Activated CD8-positive, alpha-beta memory T cell treated with anti-CD3 and anti-CD28 coated beads, Interleukin-2, amount 50 U/mL, for 48 hours (primary cell): ENCODE measurements at places on chromosomes 12 and 14.

- DNase-seq, result peak; percentile 83
These were observed 23.1 kb upstream of the LRTM2 start for GRCh38 chr12:1797011-1797901.

GRCh38 chr14:32372154-32372553, 43.1 kb downstream of the AKAP6 start:
- no peak for DNase-seq

- DNase-seq, result peak; percentile 73
These were observed 10.6 kb upstream of the MLXIP start for GRCh38 chr12:122067966-122068365.

- no peak for DNase-seq
These were observed 23.4 kb downstream of the CDK17 start for GRCh38 chr12:96376865-96377264.

GRCh38 chr14:23375527-23376251, 1.2 kb upstream of the CMTM5 start:
- DNase-seq, result no peak

DNA sequence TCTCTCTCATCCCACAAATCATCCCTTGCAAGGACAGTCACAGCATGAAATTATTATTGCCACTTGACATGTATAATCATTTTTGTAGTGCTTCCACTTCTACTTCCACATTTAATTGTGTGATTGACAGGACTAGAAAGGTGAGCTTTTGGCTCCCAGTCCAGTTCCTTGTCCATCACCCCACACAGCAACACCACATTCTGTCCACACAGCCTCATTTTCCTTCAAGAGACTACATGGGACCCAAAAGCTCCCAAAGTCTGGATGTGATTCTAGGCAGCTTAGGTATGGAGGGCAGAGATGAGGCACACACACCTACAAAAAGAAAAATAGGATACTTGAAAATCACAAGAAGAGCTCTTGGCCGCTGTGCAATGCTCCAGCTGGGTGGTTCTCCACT, 366.3 kb downstream of the DPF3 start:
- DNase-seq, result no peak

- no peak for DNase-seq
These were observed 921 bp downstream of the DEPDC4 start for GRCh38 chr12:100265732-100266584.

GRCh38 chr12:52307836-52308805, 13.1 kb downstream of the KRT83 start:
- peak; percentile 80 for DNase-seq

GRCh38 chr14:33676135-33676566, 274.7 kb downstream of the EGLN3 start:
- no peak for DNase-seq

DNA sequence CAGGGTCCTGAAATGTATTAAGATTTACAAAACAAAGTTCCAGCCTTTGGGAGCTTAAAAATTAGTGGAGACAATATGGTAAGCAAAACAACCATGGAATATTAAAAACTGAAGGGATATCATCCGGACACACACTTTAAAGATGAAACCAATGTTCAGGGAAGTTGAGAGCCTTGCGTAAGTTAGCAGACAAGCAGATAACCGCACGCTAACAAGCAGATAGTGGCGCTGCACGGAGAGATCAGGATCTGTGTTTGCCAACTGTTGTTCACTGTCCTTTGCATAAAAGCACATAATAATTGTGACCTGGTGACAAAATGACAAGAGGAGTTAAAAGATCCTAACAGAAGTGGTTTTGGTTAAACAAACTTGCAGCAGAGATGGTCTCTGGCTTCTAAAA, 14.3 kb upstream of the TMEM229B start:
- no peak for DNase-seq

GRCh38 chr12:46292754-46293402, 24.0 kb upstream of the SLC38A1 start:
- no peak for DNase-seq

GRCh38 chr12:127657036-127657435, 609.9 kb upstream of the TMEM132C start:
- DNase-seq, result no peak

GRCh38 chr12:6124411-6125309, at the start of gene VWF:
Gene VWF (minus strand): TSS chr12:6124670. CDS start chr12:6123196, 1,474 bp downstream.
- no peak for DNase-seq

DNA sequence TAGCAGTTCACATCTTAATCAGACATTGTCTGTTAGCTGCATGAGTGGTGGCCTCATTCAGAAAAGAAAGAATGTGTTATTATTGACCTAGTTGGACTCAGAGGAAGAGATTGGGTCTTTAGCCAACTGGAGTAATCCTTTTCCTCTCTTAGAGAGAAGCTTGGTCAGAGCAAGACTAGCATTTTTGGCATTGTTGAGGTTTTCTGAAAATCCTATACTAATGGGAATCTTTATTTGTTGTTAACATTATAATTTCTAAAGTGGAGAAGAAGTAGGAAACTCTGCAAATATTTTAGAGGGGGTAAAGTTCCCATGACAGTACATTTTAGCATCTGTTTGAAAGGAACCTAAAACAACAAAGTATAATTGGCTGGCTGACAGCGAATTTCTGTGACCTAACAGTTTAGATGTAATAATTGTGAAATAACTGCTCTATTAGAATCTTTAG, 9.7 kb downstream of the TOX4 start:
- no peak for DNase-seq

GRCh38 chr14:63510538-63510937, 32.6 kb downstream of the PPP2R5E start:
- no peak for DNase-seq

DNA sequence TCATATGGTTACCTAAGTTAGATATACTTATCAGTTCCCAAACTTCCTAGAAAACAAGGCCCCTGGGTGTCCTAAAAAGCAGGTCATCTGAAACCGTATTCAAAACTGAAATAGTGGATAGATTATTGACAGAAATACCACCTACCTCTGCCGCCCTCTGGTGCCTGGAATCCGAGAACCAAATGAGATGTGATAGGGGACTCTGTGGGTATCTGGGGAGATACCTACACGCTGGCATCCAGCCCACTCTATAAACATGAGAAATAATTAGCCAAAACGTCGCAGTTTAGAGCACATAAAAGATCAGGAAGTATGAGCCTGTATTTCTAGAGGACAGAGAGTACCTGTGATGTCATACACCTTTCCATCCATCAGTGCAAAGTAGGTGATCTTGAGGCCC, 4.4 kb downstream of the ORMDL2 start:
- peak; percentile 43 for DNase-seq

GRCh38 chr14:63088865-63089264, 43.6 kb upstream of the KCNH5 start:
- DNase-seq, result no peak

GRCh38 chr12:4866299-4866698, 43.4 kb upstream of the KCNA1 start:
- DNase-seq, result no peak

DNA sequence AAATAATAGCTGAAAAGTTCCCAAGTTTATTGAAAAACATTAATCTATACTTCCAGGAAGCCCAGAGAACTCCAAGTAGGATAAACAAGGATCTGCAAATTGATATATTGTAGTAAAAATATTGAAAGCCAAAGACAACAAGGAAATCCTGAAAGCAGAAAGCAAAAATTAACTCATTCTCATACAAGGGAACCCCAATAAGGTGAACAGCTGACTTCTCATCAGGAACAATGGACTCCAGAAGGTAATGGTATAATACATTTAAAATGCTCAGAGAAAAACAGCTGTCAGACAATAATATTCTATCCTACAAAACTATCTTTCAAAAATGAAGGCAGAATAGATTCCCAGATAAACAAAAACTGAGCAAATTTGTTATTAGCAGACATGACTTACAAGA, 138.1 kb upstream of the BMP4 start:
- DNase-seq, result no peak

- no peak for DNase-seq
These were observed 63.2 kb downstream of the PTCSC3 start for GRCh38 chr14:36113341-36113740.

GRCh38 chr14:52442166-52442565, 110.1 kb downstream of the TXNDC16 start:
- no peak for DNase-seq

DNA sequence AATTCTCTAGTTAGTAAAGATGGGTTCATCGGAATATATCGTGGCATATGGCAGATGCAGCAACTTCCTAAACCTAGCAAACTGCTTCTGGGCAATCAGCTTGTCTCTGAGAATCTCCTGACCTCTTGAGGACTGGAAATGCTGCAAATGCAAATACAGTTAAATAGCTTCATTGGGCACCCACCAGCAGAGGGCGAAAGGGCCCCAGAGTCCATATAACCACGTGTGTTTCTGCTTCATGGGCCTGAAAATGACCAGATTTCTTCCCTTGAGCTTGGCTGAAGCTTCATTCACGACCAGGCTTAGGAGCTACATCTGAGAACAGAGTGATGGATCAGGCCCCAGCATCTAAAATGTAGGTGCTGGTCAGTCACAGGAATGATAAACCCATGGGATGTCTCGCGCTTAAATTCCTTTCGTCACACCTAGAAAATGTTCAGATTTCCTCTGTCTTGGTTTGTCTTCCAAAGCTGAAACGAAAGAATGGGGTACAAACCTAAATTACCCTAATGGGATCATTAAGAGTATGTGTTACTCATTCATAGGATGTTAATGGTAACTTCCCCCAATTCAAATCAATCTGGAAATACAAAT, 1482.5 kb upstream of the TMEM132C start:
- no peak for DNase-seq

DNA sequence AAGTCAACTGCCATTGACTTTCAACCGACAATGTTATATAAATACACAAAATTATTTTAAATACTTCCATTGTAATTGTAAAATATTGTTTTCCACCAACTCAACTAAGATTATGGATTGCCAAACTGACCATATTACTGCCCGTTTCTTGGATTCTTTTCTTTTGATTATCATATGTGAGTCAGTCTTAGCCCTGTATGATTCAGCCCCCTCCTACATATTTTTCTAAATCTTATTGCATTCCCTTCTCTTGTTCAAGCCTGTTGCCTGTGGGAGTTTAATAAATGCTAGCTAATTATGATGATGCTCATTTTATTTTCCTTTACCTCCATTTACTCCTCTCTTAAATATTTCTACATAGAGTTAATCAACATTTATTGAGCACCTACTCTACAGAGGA, 6.8 kb downstream of the RASSF9 start:
- no peak for DNase-seq

DNA sequence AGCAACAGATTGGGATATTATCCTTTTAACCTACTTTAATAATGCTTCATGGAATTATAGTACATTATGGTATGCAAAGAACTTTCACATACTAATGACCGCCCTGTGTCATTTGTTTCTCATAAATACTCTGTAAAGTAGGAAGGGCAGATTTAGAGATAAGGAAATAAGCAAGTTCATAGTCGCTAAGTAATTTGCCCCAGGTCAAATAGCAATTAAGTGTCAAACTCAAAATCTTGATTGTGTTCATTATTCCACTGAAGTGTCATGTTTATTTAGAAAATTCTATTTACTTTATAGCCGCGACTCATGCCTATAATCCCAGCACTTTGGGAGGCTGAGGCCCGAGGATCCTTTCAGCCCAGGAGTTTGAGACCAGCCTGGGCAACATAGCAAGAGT, 98.7 kb upstream of the ATF1 start:
- no peak for DNase-seq

DNA sequence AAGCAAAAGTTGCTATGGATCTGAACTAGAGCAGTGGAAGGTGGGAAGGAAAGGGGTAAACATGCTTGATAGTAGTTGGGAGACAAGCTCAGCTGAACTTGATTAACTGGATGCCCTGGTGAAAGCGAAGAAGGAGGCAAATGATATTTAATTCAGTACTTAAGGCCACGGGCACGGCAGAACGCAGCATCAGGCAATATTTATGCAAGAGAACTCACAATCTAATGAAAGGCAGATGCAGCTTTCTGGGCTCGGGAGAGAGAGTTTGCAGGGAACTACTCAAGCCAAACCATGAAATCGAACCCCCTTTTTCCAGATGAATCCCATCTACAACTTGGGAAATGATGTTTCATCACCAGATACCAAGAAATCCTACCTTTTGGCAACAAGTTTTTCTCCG, 3.5 kb upstream of the CNIH1 start:
- no peak for DNase-seq

DNA sequence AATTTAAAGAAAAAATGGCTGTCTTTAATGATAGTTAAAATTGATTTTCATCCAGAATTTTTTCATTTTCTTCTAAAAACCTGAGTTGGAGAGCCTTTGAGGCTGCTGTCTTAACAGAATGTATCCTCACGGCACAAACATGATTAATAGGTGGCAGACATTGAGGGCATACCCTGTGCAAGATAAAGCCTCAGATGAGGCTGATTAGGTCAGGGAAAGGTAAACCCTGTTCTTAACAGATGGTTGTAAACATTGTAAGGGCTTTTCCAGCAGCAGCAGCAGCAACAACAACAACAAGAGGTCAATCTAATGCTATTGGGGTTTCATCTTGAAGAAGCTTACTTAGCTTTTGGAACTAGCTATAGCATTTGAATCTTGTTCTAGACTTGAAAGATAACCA, 17.4 kb downstream of the GNG2 start:
- no peak for DNase-seq

DNA sequence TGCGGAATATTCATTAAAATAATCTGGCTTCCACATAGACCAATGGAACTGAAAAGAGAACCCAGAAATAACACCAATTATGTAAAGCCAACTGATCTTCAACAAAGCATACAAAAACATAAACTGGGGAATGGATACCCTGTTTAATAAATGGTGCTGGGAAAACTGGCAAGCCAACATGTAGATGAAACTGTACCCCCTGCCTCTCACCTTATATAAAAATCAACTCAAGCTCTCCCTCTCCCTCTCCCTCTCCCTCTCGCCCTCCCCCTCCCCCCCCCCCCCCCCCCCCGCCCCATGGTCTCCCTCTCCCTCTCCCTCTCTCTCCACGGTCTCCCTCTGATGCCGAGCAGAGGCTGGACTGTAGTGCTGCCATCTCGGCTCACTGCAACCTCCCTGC, 13.1 kb upstream of the SPTSSA start:
- DNase-seq, result no peak

- peak; percentile 72 for DNase-seq
These were observed 56.5 kb downstream of the GTF2A1 start for GRCh38 chr14:81164167-81164774.

DNA sequence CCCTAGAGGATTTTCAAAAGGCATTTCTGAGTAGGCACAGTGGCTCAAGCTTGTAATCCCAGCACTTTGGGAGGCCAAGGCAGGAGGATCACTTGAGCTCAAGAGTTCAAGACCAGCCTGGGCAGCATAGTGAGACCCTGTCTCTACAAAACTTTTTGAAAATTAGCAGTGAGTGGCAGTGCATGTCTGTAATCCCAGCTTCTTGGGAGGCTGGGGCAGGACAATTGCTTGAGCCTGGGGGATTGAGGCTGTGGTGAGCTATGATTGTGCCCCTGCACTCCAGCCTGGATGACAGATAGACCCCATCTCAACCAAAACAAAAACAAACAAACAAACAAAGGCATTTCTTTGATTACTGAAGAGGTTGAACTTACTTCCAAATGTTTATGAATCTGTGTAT, 201.4 kb downstream of the KIF26A start:
- no peak for DNase-seq

DNA sequence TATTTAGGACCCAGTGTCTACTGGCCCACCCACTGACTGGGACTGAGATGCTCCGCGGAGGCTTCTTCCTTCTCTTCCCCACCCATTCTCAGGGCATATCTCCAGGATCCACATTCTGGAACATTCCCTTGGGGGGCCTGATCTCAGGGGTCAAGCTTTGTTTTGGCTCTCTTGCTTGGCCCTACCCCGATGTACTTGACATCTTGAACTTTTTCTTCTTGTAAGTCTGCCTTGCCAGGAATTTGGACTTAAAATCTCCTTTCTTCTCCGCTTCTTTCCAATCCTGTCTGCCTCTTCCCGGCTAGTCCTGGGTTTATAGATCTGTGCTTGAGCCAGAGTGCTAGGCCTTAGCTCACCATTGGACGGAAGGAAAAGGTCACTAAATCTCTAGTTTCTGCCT, 22.1 kb downstream of the DACT1 start:
- DNase-seq, result no peak
